ENCODE measurements at places on chromosomes 5 and 9.

GRCh38 chr9:87889065-87889881 lies 6.6 kb downstream of the SPATA31E1 start:
- no peak for DNase-seq

DNA sequence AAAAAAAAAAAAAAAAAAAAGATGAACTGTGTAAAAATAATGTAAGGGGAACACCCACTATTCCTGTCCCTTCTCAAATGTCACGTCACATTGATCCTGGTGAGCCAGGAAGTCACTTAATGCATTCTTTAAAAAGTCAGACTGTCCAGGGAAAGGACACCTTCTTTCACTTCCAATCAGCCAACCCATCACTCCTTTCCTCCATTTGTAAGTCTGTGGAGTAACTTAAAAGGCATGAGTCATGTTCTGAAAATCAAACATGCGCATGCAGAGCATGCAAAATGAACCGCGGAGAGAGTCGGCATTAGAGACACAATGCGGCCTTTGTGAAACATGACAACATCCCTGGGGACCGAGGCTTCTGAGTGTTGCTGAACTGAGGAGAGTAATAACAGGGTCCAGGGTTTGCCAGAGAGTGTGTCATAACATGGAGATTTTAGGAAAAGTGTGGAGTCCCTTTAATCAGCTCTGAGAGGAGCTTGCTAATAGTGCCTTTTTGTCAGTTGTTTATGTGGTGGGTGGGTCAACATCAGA lies 77.6 kb upstream of the SEMA6A start:
- DNase-seq, result peak; percentile 93

DNA sequence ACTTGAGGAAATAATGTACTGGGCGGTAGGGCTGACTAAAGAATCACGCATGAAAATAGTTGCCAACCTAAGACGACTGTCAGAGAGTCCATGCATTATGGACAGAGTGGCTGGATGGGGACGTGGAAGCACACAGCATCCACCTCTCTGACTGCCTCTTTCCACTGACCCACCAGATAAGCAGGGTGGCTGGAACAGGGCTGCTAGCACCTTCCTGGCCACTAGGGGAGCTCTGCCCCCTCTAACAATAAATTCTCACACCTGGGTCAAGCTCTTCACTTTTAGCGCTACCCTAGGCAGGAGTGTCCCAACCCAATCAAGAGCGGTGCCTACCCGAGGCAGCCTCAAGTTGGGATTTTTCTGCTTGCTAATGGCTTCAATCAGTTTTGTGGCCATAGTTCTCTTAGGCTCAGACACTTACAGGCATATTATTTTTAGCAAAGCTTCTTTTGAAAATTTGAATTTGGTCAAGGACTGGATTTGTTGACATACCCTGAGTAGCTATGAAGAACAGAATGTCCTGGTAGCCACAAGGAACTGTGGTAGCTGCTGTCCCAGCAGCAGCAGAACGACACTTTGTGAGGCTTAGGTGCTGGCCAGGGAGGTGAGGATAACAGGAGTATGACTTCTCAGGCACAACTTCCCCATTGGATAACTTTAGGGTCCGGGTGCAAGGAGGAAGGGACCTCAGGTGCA lies 6.9 kb upstream of the TPM2 start:
- DNase-seq, result no peak

GRCh38 chr5:6458833-6459232 lies 10.2 kb downstream of the UBE2QL1 start:
- no peak for DNase-seq

DNA sequence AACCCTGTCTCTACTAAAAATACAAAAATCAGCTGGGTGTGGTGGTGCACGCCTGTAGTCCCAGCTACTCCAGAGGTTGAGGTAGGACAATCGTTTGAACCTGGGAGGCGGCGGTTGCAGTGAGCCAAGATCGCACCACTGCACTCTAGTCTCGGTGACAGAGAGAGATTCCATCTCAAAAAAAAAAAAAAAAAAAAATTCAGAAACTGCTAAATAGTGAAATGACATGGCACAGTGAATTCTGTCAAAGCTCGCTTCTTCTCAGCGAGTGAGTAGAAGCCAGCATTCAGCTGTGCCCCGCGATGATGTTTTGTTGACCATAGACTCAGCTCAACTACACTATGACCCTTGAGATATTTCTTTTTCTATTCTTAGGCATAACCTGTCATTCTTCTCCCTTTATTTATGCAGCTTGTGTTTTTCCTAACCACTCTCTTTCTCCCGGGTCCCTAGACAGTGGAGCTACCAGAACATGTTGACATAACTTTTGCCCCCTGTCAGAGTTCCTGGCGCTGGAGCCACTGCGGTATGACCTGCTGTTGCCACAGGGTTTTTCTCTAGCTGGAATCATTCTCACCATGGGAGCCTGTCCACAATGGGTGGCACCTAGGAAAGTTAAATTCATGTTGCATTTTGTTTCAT lies 13.5 kb upstream of the IQGAP2 start:
- no peak for DNase-seq

DNA sequence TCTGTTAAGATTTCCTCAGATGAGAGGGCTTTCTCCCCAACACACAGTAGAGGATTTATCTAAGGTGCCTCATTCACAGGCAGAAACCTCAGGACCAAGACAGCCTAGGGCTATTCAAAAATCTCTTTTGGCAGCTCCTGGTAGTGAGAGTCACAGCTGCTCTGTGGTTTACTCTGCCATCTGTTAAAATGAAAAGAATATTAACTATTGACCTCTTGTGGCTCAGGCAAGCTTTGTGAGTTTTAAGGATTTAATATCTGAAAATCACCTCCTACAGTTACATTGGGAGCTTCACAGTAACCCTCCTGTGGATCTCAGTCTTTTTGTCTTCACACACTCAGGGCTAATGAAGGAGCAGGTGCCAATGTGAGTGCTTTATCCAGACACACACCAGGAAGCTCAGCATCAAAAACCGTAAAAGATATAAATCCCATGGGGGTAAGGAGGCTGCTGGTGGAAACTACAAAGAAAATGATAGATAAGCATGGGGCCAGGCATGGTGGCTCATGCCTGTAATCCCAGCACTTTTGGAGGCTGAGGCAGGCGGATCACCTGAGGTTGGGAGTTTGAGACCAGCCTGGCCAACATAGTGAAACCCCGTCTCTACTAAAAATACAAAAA lies 29.7 kb downstream of the PPP1R2B start:
- DNase-seq, result no peak

DNA sequence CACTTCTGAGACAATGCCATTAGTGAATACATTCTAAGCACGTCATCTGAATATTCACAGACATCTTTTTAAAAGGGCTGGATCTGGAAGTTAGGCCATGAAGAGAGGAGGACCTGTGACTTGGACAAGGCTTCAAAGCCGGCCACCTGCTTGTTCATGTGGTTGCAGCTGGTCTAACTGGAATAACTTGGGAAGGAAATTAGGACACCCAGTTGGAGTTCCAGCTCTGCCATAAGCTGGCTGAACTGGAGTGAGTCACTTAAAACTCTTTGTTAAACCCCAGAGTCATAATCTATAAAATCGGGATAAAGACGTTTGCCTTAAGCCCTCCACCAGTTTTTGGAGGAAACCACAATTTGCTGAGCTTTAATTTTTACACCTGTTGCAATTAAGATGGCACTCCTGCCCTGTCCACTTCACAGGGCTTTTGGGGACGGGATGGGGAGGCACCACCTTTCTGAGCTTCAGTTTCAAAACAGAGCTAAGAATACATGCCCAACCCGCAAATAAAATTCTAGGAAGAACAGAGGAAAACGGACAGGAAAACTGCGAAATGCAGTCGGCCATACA lies 536 bp upstream of the STX17 start:
- no peak for DNase-seq

DNA sequence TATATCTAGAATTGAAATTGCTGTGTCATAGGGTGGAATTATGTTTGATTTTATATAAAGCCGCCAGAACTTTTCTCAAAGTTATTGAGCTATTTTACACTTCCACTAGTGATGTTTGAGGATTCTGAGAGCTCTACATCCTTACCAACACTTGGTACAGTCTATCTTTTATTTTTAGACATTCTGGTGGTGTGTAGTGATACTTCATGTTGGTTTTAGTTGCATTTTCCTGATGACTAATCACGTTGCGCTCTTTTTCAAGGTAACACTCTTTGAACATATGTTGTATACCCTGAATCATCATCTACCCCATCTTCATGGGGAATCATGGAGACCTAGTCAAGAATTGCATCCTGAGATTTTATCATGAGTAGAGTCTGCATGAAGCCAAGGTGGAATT lies 141.7 kb downstream of the NXNL2 start:
- no peak for DNase-seq

DNA sequence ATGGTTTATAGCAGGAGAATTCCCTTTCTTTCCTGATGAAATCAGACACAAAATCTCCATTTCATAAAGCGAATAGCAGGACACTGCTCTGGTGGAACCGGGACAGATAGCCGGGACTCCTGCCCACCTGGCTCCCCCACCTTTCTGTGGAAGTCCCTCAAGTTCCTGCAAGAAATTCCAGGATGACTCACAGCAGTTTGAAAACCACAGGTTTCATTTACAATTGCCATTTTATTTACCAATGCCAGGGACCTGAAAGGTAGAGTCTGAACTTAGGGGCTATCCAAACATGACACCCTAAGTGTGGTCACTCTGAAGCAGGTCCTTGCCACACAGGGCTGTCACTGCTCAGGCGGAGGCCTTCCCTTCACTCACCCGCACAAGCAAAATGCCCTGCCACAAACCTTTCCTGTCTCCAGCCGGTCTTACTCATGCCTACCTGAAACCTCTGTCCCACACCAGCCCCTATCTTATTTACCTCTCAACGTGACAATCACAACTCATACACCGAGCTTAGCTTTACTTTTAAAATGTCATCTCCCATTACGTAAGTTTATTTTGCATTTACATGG lies 63.3 kb upstream of the TAF1L start:
- DNase-seq, result no peak

GRCh38 chr9:119416793-119417192 lies 47.6 kb upstream of the BRINP1 start:
- no peak for DNase-seq

- no peak for DNase-seq
Observed at GRCh38 chr5:88667496-88668201, 215.3 kb downstream of the MEF2C start.

DNA sequence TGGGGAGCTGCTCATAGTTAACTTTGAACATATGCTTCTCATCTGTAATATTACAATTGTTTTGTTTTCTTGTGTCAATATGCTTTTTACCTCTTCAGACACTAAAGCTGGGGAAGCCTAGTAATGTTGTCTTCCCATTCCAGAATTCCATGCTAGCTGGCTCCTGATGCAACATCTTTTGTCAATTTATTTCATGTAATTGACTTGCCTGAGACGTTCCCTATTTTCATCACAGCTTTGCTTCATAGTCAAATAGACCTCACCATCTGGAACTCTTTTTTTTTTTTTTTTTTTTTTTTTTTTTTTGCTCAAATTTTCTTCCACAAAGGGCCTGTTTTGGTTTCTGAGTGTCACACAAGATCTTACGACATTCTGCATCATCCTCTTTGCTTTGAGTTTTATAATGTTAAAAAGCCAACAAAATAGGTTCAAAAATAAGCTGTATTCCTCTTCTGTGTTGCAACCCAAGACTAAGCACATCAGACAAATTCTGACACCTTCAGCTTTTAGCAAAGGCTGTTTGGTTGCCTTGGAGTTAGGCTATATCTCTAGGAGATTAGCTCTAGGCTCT lies 235.2 kb downstream of the NR3C1 start:
- DNase-seq, result no peak

DNA sequence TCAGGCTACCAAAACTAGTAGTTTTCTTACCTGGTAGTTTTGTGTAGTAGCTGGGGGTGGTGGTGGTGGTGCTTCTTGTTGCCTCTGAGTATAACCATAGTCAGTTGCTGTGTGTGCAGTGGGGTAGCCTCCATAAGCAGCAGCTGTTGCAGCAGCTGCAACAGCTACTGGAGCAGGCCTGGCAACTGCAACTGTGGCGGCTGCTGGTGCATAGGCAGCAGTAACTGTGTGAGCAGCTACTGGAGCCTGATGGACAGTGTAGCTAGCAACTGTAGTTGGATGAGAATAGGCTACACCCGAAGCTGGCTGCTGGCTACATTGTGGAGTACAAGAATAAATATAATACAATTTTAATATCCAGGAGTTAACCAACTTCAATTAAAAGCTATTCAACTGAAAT lies 24.7 kb downstream of the ZFR start:
- no peak for DNase-seq

- DNase-seq, result no peak
Observed at GRCh38 chr5:135437422-135437795, 9.7 kb downstream of the DCANP1 start.

DNA sequence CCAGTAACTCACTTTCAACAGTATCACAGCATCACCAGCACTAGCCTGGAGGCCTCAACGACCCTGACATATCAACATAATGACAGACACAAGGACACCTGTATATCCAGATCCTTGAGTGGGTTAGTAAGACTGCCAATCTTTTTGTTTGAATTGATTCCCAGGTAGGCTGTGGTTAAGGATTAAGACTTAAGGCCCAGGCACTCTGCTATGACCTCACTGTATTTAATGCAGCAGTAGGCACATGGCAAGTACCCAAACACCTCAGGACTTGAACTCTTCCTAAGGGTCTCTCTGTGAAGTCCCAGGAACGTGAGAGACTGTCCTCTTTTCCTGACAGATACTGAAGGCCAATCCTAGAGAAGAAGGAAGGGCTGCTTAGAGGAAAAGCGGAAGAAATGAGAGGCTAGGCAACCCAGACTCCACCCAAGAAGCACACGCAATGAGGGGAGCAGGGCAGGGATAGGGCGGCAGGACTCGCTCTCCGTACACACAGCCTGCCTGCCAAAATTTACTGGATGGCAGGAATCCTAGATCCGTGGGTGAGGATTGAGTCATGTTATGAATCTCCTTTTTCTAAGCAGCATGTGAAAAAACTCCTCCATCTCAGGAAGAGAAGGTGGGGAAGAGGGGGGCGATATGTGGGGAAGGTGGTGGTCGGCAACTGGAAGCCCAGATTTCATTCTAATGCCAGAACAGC lies 93.4 kb downstream of the SIL1 start:
- peak; percentile 81 for DNase-seq

- DNase-seq, result no peak
Observed at GRCh38 chr9:71737455-71737854, 30.9 kb downstream of the CEMIP2 start.

DNA sequence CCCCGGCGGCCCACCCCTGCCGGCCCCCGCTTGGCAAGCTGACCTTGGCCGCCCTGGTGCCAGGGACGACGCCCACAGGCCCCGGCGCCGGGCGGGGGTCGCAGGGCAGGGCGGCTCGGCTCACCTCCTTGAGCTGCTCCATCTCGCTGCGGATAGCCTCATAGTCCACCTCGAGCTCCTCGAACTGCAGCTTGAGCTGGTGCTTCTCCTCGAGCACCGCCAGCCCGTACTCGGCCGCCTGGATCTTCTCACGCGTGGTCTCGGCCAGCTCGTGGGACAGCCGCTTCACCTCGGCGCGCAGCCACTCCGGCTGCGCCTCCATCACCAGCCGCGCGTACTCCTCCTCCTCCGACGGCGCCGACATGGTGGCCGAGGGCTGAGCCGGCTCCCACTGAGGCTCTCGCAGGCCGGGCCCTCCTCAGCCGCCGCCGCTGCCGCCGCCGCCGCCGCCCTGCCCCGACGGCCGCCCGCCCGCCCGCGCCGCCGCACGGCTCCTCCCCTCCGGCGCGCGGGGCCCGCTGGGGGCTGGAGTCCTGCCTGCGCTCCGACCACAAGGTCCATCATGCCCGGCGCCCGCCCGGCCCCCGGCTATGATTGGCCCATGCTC lies at the start of gene BICD2:
TSS of gene BICD2 (minus strand) at position 453 of the 607 bp plus-strand sequence. CDS start at position 364, 89 bp downstream.
- no peak for DNase-seq

- no peak for DNase-seq
Observed at GRCh38 chr5:107320846-107321245, 349.9 kb downstream of the EFNA5 start.

GRCh38 chr9:133485531-133486260 lies 6.8 kb upstream of the SLC2A6 start:
- DNase-seq, result no peak

Measured in hippocampal formation (tissue), 2 donors.